ENCODE measurements at places on chromosomes 5 and 9.

DNA sequence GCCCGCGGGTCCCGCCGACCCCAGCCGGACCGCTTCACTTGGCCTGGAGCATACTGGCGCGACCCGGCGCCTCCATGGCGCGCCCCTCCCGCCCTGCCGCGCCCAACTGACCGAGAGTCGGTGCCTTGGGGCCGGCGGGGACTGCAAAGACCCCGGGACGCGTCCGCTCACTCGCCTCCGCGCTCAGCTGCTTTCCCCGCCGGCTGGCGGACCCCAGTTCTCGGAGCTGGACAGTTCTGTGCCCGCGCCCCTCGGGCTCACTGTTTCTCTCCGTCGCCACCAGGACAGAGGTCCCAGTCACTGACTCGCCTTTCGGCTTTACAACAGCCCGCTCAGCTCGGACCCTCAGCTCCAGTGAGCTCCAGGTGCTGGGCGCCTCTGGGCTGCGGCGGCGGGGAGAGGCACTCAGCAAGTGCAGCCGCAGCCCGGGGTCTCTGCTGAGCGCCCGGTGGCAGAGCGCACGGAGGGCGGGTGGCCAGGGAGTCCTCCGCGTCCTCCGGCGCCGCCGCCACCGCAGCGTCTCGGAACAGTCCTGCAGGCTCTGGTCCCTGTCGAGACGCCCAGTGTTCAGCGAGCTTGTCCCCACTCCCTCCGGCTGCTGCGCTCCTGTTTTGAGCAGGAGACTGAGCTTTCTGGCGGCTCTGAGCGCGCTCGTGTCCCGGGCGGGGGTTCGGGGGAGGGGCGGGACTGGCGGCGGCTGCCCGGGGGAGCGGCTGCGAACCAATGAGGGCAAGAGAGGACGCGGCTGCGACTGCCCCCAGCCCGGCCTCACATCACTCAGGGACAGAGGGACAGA is at the start of gene SMIM32:
SMIM32 (minus strand) TSS at position 637 of the 796 bp plus-strand sequence. CDS start 638 bp downstream, outside the sequence.
- DNase-seq, result no peak

DNA sequence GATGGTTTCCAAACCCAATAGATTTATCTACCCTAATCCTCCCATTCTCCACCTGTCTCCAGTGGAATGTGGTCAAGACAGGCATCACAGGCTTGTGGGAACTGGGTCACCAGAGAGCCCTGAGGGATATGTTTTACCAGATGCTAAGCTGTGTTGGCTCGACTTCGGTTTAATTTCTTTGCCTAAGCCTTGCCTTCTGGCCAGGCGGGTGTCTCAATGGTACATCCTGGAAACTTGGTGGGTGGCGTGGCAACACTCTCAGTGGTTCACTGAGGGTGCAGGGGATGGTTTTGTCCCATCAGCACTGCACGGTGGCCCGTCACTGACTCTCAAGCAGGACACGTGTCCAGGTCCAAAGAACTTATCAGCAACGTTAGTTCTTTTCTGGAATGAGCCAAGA is 192.2 kb downstream of the TENT4A start:
- DNase-seq, result no peak

DNA sequence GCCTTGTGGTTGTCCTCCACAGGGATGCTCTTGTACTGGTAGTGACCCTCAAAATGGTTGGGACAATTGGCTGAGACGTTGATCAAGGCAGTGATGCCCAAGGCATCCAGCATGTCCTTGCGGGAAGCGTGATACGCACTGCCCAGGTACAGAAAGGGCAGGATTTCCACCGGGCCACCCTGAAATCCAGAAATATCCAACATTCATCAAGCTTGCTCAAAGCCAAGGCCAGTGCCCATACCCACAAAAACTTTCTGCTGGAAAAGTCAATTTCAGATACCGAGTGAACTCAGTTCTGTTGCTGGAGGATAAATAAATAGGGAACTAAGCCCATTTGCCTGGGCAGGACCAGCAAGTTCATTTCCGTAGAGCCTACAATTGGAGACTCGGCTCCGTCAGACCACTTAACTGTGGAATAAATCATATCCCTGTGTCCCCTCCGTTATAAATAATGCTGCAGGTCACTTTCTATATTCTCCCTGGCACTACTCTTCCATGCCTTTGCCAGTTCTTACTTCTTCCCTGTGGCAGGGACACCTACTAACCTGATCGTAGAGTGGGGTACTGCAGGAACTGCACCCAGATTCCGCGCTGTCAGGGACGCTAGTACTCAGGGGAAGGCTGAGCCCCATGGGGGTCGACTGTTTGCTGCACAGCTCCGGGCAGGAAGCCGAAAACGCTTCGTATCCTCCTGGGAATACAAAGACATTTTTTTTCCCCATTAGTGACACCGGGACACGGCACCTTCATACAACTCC is 1.2 kb downstream of the DUSP1 start:
- DNase-seq, result no peak

- no peak for DNase-seq
Measured at GRCh38 chr9:79570448-79571308, 1.1 kb upstream of the TLE4 start.

DNA sequence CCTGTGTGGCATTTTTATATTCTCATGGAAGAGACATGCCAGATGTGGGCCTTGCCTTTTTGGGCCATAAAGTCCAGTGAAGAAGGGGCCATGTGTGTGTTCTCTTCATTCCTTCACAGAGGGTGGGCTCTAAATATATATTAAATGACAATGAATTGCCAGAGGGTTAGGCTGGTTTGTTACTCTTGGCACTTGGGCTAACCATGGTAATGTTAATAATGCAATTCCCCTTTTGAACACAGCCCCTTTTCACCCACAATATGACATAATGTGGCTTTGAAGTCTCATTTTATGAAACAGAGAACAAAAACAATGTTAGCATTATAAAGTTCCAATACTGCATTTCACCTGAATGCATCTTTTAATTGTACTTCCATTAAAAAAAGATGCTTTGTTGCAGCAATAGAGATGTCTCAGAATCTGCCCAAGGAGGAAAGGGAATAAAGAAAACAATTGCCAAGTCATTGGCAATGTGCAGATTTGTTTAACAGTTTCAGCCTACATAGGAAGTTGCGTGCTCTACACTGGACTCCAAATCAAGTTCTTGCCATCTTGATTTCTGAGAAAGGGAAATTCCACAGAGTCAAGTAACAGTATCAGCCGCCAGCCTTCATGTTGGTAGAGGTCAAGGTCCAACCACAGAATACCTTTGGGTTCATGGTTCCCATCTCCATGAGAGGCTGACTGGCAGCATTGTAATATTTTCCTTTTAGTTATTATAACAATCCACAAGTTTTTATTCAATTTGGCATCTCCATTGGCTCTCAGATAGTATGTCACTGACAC is 141.9 kb downstream of the SLC12A2 start:
- DNase-seq, result no peak

GRCh38 chr5:109143031-109143430 is 266.7 kb downstream of the PJA2 start:
- no peak for DNase-seq

- no peak for DNase-seq
Measured at GRCh38 chr9:128253991-128254346, 21.8 kb downstream of the GOLGA2 start.

DNA sequence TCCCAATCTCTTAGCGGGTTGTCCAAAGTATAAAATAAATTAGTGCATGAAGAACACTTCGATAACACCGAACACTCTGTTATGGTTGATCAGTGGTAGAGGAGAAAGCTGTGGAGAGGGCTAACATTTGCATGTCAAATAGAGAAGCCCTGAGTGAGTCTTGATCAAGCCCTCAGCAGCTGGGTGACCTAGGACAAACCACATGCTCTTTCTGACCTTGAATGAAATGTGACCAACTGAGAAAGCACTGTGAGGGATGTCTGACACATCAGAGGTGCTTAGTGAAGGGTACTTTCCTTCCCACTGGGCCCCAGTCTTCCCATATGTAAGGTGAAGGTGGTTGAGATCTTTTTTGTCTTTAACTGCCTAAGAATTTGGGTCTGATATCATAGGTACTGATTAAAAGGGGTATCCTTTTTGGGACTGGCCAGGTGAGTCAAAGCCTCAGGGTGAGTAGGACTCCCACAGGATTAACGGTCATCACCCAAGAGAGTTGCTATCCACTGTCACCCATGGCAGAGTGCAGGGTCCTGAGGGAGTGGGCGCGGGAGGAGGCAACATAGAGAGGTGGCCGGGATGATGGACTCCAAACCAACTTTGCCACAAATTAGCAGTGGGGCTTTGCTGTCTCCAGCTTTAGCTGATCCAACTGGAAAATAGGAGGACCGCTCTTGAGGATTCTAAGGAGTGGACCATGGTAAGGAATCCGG is 53.5 kb downstream of the KIF4B start:
- no peak for DNase-seq
